ENCODE measurements at places on chromosomes 16 and 17. TPM values are rescaled to one million over a fixed set of nuclear protein-coding genes. Genes with fewer than 3 reads are reported as not detected.

C17orf113 gene
- total RNA-seq: 0.47 TPM

ADGRG3 gene
- 0.36 TPM for total RNA-seq

KCNJ18 gene
- not detected for total RNA-seq

ZFHX3 gene
- 6.3 TPM for total RNA-seq

CCL17 gene
- not detected for total RNA-seq

SCIMP gene
- not detected for total RNA-seq

CLEC18B gene
- total RNA-seq: 0.37 TPM

IRF8 gene
- total RNA-seq: 0.38 TPM
